ENCODE measurements at places on chromosomes 3 and 15.

DNA sequence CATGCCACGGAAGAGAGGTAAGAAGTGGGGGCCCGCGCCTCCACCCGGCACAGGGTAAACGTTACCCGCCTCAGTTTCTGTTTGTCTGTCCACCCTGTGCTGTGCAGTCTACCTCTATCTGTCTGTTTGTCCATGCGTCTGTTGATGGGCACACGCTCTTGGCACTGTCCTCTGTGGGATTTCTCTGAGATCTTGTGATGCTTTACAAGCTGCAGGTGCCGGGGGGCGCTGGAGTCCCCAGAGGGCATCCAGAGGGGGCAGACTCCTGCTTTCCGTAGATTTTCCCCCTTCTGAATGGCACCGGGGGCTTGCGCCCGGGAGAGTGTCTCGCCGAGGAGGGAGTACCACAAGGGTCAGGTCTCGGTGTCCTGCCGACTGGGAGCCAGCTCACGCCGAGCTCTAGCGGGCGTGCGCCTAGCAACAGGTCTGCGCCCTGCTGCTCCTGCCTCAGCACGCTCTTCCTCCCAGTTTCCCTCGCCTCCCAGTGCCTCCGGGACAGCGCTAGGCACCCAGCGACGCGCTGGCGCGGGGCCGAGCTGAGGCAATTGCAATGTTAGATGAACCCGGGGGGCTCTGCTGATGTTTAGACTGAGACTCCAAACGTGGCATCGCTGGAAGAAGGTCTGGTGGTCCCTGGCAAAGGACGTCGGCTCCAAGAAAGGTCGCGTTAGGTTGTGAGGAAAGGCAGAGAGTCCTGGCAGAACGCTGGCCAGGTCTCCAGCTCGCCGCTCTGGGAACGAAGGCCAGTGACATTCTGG, 667 bp downstream of the CEMIP start:
- no peak for DNase-seq

GRCh38 chr3:171121801-171122200, 95.3 kb upstream of the SLC2A2 start:
- no peak for DNase-seq

GRCh38 chr3:4849739-4850138, 129.5 kb upstream of the BHLHE40 start:
- no peak for DNase-seq

- no peak for DNase-seq
These were observed 7.5 kb downstream of the HEXA start for GRCh38 chr15:72368325-72368724.

GRCh38 chr3:69194431-69195165, 72.2 kb upstream of the LMOD3 start:
- DNase-seq = no peak

DNA sequence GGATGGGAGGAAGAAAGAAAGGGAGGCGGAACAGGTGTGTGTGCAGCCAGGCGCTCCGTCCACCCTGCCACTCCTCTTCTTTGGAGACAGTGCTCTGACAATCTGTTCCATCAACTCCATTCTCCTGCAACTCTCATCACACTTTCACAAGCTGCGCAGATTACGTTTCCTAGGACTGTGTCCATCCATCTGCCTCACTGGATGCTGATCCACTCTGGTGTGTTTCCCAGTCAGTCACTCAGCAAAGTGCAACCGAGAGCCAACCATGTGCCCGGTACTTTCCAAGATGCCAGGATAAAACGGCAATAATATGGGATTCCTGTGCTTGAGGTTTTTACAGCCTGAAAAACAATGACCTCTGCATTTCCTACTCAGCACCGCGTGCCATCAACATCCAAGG, 59.6 kb downstream of the SLC12A8 start:
- no peak for DNase-seq

DNA sequence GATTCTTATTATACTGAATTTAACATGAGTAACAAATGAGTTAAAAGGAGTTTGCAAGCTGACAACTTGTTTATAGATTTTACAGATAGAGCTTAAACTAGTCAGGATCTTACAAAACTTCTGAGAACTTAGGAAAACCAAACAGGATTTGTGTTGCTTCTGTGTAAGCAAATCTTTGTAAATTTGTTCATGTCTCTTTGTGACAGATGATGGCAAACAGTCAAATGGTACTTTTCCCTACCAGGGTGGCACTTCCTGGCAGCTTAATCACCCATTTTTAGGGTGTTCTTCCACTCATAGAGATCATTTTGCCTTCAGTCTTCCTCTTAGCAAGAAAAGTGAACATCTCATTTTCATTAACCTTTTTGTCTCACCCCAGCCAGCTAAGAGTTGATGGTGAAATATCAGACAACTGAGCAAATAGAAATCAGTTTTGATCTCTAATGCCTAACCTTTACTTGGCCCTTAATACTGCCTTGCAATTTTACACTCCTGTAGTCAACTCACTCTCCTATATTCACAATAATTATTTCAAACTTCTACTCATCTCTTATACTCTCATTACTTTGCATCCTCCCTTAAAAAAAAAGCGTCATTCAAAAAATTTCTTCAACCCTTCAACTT, 23.7 kb upstream of the NECTIN3 start:
- no peak for DNase-seq

- no peak for DNase-seq
These were observed 32.4 kb downstream of the GJD2 start for GRCh38 chr15:34722439-34722836.

- DNase-seq = no peak
These were observed 225.6 kb upstream of the TLE3 start for GRCh38 chr15:70323111-70323851.

GRCh38 chr3:114450008-114450596, 156.3 kb downstream of the TIGIT start:
- DNase-seq = no peak

DNA sequence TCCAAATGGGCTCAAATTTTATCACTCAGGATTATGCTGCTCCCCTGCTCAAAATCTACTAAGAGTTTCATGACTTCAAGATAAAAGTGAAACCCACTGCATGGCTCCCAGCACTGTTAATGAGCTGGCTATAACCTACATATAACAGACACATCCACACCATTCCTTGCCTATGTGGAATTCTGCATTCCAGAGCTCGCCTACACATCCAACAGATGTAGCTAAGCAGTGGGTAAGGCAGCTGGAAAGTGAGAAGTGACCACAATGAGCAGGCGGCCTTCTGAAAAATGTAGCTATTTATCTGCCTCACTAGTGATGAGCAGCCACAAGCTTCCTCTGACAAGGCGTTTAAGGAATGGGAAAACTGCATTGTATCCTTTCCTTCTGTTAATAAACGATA, 92.0 kb upstream of the TRIM42 start:
- DNase-seq = no peak

DNA sequence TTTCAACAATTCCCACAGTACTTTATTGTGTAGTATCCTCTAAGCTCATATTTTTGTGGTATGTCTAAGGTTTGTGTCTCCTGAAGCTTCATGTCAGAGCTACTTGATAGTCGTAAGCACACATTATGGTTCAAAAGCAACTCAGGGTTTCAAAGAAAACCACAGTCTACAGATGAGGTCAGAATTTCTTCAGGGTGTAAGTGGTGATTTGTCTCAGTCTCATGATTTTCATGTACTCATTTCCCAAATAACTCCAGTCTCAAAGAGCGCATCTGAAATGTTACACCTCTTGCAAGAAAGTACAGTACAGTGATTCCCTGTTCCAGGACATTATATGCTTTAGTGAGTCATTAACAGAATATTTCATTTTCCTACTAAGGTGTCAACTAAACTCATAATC, 47.5 kb upstream of the SSR3 start:
- no peak for DNase-seq
